Left renal cortex interstitium (tissue), 4 donors: ENCODE measurements at places on chromosomes 4 and X. TPM values are rescaled to one million over a fixed set of nuclear protein-coding genes. Genes with fewer than 3 reads are reported as not detected.
A peak's percentile ranks its signal among the peaks of the same experiment; 100 is the strongest.

The GABRE gene
- 4.2 TPM for polyA plus RNA-seq

GRCh38 chr4:169791527-169792156 is 33.9 kb upstream of the HPF1 start:
- peak; percentile 58 for DNase-seq

DNA sequence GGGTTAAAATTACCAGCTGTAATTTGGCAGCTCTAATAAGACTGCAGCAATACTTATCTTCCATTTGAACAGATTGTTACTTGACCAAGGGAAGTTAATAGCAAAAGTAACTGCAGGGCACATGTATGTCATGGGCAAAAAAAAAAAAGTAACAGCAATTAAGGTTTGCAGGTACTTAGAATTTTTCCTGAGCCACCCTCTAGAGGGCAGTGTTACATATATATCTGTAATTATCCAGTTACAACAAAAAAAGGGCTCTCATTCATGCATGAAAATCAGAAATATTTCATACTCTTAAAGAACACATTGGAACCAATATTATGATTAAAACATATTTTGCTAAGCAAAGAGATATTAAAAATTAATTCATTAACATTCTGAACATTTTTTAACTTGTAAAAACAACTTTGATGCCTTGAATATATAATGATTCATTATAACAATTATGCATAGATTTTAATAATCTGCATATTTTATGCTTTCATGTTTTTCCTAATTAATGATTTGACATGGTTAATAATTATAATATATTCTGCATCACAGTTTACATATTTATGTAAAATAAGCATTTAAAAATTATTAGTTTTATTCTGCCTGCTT is 25.1 kb downstream of the XIAP start:
- no peak for DNase-seq

DNA sequence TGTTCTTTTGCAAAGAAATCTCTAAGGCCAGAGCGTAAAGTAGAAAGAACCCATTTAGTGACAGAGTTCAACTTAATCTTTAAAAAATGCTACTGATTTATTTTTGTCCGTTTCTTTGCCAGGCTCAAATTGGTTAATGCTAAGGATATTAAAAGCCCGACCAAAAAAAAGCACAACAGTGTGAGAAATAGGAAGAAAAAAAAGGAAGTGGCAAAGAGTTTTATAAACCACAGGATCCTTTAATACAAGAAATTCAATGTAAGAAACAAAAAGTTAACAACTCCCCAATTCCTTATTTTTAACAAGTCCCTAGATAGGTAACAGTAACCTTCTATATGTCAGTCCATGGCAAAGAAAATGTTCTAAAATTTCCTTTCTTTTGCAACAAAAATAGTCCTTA is 480.4 kb downstream of the ACTRT1 start:
- DNase-seq, result no peak

The CCNA2 gene
- polyA plus RNA-seq, result 33.1 TPM

- DNase-seq, result no peak
Measured at GRCh38 chr4:73668782-73669201, 48.6 kb upstream of the RASSF6 start.
